Chondrocyte (in vitro differentiated cells): ENCODE measurements at places on chromosomes 4 and X.
A peak's percentile ranks its signal among the peaks of the same experiment; 100 is the strongest.

DNA sequence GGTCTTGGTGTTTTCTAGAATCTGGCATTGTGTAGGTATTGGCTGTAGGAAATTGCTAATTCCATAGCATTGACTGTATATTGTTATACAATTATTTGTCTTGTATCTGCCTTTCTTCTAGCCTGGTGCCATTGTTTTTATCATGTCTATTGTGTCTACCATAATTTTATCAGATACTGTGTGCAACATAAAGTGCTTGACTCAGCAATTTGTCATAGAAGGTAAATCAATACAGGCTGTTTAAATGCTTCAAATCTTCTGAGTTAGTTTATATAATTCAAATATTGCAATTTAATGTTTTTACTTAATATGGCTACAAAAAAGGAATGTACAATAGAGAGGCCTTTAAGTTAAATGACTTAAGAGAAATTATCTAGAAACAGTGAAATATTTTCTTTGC lies 263.3 kb upstream of the UGT8 start:
- DNase-seq = no peak

- DNase-seq = no peak
These were observed 51.2 kb upstream of the HCCS start for GRCh38 chrX:11059933-11060332.

- no peak for DNase-seq
These were observed 334.9 kb downstream of the HNRNPD start for GRCh38 chr4:82038936-82039335.

GRCh38 chr4:113145519-113146291 lies 96.3 kb downstream of the ANK2 start:
- no peak for DNase-seq

DNA sequence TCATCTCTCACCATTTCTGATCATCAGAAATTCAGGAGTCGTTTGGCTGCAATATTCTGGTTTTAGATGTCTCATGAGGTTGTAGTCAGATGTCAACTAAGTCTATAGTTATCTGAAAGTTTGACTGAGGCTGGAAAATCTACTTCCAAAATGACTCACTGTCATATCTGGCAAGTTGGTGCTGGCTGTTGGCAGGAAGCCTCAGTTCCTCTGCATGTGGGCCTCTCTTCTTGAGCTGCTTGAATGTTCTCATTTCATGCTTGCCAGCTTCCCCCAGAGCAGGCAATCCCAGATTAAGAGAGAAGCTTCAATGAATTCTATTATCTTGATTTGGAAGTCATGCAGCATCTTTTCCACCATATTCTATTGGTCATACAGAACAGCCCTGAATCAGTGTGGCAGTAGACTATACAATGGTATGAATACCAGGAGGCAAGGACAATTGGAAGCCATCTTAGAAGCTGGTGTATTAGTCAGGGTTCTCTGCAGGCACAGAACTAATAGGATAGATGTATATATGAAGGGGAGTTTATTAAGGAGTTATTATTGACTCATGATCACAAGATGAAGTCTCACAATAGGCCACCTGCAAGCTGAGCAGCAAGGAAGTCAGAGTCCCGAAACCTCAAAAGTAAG lies 46.8 kb upstream of the ELF2 start:
- DNase-seq = no peak

DNA sequence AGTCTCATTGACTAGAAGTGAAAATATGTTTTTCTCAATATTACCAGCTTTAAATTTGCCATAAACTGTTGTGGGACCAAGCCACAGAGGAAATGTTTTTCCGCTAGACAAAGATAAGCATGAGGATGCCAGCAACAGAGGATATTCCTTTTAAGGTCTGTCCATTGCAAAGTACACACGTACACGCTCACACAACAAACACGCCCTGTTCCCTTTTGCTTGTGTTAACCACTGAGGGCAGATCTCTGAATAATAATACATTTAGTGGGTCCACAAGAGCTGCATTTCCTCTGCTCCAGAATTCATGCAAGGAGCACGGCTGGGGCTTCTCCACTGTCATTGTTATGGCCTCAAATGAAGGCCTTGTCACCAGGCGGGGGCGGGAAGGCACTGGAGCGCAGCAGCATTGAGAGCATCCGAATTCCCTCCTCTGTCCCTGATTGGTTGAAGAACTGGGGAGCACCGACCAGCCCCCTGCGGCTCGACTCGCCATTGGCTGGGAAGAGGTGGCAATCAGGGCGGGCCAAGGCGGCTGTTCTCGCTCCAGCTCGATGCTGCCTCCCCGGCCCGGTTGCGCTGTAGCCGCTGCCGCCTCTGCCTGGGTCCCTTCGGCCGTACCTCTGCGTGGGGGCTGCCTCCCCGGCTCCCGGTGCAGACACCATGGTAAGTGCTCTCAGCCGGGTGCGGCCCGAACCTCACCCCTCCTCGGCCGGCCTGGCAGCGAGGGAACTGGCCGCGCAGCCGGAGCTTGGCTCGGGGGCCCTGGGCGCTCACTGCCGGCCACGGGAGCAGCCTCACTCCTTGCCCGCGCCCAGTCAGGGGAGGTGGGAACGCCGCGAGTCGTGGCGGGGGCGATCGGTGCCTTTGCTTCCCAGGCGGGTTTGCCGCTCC lies at the start of gene GUCY1B1:
TSS of gene GUCY1B1 (plus strand) at position 541 of the 891 bp plus-strand sequence. CDS start at position 661, 120 bp downstream.
- peak; percentile 97 for DNase-seq

- no peak for DNase-seq
These were observed 202.3 kb upstream of the FSTL5 start for GRCh38 chr4:162366146-162366545.

DNA sequence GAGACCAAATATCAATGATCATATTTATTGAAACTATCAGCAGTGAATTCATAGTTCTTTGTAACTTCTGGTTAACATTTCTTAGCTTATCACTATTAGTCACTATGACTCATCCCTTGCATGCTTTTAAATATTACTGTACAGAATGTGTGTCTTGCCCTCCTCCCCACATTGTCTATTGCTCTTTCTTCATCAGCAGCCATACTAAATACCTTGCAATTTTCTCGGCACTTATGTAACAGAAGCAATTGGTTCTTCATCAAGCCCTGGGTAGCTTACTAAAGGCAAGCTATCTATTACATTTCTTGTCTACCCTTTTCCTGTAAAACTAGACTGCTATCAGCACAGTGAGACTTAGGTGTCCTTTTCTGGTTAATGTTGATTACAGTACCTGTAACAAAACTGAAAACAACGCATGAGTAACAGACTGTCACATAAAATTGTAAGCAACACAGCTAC lies 8.2 kb downstream of the KLHL4 start:
- DNase-seq = no peak

- DNase-seq = no peak
These were observed 81.8 kb downstream of the FRYL start for GRCh38 chr4:48698029-48698971.

GRCh38 chr4:183146478-183146877 lies 47.4 kb downstream of the WWC2 start:
- DNase-seq = no peak

DNA sequence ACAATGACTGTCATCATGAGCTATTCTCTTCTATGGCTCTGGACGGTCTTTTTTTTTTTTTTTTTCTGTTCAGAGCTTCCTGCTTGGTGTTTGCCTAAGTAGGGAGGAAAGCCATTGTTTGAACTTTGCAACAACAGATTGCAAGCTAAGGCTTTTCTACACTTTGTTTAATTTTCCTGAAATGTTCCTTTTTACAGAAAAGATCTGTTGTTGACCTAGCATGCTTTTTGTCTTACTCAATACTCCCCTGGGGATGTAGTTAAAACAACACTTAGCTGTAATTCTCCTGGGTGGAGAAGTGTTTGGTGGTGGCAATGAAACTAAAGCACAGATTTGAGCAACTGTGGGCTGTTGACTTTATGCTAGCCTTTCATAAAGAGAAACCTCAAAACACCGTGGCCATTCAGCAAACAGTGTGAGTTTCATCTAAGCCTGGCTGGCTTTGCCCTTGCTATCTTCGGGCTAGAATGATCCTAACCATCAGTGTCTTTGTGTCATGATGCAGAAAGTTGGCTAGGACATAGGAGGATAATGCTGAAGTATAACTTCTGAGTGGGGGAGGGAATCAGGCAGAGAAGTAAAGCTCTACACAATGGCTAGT lies 110.5 kb downstream of the ANXA3 start:
- DNase-seq = no peak

GRCh38 chrX:69284491-69284890 lies 119.2 kb upstream of the PJA1 start:
- no peak for DNase-seq

- DNase-seq = peak; percentile 12
These were observed 10.2 kb upstream of the CRLF2 start for GRCh38 chrX:1222531-1223241.
